ENCODE measurements at places on chromosomes 7 and 10.

DNA sequence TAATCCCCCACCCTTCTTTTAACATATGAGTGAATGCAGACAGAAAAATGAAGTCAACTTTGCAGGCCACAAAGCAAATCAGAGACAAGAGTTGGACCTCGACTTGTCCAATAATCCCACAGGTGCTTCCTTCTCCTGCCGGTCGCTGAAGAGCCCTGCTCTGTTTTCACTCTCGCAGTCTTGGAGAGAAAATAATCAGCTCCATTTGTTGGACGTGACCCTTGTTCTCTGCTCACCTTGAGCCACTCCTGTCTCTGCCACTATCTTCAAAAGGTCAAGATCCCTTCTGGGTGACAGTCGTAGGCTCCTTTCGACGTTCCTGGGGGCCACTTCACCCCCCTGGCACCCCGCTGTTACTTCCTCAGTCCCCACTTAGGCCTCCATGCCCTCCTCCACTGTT is 2.8 kb upstream of the KLF6 start:
- DNase-seq: peak; percentile 38

- no peak for DNase-seq
These were observed 20.6 kb downstream of the SEPHS1 start for GRCh38 chr10:13327534-13327933.

DNA sequence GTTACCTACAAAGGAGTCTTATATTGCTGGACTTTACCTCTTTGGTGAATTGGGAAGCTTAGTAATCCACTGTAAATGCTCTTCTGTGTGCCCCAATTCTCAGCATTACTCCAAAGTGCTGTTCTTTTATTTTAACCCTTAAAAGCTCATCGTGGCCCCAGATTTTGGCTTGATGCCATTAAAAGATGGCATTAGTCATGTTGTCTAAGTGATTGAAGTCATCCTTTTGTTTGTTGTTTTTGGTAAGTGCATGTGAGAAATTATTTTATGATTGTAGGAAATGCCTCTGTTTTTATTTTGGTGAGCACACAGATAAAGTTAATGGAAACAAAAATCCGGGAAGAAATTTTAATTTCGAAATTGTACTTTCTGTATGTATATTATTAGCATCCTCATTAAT is 82.5 kb upstream of the GATA3 start:
- DNase-seq: no peak

DNA sequence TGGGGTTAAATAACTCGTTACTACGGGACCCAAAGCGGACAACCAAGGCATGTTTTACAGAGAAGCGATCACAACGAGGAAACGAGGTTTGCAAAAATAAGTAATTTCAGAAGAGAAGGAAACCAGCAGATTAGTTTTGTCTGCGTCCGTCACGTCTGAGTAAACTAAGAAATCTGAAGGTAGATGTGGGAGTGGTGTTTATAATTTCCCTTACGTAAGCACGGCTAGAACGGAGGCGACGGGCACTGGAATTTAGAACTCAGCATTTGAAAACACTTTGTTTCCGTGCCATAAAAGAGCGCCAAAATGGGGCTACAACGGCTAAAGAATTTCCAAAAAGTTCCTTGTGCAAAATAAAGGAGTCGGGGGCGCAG is 718 bp upstream of the UMAD1 start:
- DNase-seq: no peak

DNA sequence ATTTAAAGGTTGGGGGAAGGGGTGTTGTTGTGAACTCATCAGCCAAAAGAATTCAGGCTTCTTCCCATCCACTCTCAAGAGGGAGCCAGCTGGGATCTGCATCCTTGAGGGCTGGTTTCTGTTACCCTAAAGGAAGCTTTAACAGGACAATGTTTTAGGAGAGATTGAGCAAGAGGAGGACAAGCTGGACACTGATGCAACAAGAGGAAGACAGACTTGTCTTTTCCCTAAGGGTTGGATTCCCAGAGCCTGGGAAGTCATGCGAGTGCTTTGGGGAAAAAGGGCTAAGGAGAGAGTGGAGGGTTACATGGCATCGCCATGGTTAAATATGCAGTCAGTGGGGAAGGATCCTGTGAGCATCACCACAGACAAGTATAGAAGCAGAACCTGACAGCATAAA is 47.6 kb upstream of the PDE1C start:
- DNase-seq: no peak

GRCh38 chr7:151425670-151426440 is 14.1 kb downstream of the CRYGN start:
- no peak for DNase-seq

- DNase-seq: no peak
These were observed 138.9 kb downstream of the MAD1L1 start for GRCh38 chr7:2093843-2094220.

GRCh38 chr7:50766849-50767207 is 15.9 kb downstream of the GRB10 start:
- DNase-seq: no peak

DNA sequence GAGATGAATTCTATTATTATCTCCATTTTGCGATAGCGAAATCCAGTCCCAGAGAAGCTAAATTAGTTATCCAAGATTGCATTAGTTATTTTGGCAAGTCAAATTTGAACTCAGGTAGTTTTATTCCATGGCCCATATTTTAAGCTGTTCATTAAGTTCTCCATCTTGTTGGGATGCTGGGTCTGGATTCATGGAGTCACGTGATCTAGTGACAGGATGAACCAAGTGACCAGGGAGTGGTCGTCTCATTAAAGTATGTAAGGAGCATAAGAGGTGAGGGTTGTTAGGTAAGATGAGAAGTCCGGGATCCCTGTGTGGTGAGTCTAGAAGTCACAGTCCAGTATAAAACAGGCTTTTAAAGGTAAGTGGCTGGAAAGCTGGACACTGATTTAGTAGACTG is 740.5 kb downstream of the PCDH15 start:
- DNase-seq: no peak

All from activated CD8-positive, alpha-beta memory T cell treated with anti-CD3 and anti-CD28 coated beads for 24 hours (primary cell).